ENCODE measurements at places on chromosomes 16 and 17.
A peak's percentile ranks its signal among the peaks of the same experiment; 100 is the strongest.

DNA sequence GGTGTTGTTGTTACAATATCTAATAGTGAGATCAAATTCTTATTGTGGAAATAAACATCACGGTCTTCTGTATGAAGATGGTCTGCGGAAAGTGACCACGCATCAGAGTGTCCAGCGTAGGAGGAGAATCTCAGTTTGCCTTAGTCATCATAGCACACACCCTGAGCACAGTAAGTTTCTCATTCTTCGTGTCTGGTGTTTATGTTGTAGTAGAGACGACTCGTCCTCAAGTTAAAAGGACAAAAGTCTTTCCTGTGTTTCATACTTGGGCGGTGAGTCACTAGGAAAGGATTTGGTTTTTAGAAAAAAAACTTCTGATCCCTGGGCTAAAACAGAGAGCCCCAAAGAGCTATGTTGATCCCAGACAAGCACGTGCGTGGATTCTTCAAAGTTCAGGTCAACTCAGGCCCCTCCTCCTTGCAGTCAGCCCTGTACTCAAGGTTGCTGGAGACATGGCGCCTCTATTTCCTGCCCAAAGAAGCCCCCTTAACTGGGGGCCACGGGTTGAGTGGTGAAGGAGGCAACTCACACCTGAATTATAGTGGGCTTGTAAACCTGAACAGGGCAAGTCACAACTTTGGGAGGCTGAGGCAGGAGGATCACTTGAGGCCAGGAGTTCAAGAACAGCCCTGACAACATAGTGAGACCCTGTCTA, 170.4 kb downstream of the ZFHX3 start:
- H3K36me3 ChIP-seq = no peaks in the 10 kb centered on the region
- peak overlapping the region; percentile 27 for H3K27ac ChIP-seq
- no peaks in the 10 kb centered on the region for H3K27me3 ChIP-seq
- no peak for DNase-seq
- no peak overlapping the region for H3K4me3 ChIP-seq

- no peak for DNase-seq
- no peaks in the 10 kb centered on the region for H3K27me3 ChIP-seq
- H3K4me3 ChIP-seq = no peak overlapping the region
- no peaks in the 10 kb centered on the region for H3K36me3 ChIP-seq
- H3K27ac ChIP-seq = no peak overlapping the region
Measured at GRCh38 chr17:27915709-27916108, 22.5 kb upstream of the LYRM9 start.

DNA sequence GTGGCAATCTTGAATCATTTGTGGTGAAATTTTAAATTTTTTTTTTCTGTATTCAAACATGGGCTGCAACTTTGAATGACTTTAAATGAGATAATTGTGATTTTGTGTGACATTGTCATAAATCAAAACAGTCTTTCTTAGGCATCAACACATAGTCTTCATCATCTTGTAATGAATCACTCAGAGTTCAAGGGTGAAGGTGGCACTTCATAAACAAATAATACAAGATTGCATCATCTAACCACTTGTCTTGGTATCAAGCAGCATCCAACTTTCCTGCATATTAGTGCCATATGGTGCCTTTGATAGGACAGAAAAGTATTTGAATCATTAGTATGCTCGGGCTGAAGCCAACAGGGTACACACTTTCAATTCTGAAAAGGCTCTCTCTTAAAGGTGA, 392.4 kb upstream of the GOT2 start:
- no peaks in the 10 kb centered on the region for H3K36me3 ChIP-seq
- no peak overlapping the region for H3K4me3 ChIP-seq
- H3K4me1 ChIP-seq = no peaks in the 10 kb centered on the region

GRCh38 chr16:10982465-10983150, 38.2 kb downstream of the CLEC16A start:
- no peak for DNase-seq
- H3K27ac ChIP-seq = peak overlapping the region; percentile 45
- peaks cover 38% of the 10 kb centered on the region for H3K36me3 ChIP-seq
- H3K4me3 ChIP-seq = no peak overlapping the region
- H3K4me1 ChIP-seq = peaks cover 6% of the 10 kb centered on the region

GRCh38 chr17:78418326-78419026, 40.0 kb downstream of the PGS1 start:
- peaks cover 92% of the 10 kb centered on the region for H3K36me3 ChIP-seq
- peaks cover 99% of the 10 kb centered on the region for H3K4me1 ChIP-seq
- H3K27ac ChIP-seq = no peak overlapping the region
- H3K27me3 ChIP-seq = no peaks in the 10 kb centered on the region

DNA sequence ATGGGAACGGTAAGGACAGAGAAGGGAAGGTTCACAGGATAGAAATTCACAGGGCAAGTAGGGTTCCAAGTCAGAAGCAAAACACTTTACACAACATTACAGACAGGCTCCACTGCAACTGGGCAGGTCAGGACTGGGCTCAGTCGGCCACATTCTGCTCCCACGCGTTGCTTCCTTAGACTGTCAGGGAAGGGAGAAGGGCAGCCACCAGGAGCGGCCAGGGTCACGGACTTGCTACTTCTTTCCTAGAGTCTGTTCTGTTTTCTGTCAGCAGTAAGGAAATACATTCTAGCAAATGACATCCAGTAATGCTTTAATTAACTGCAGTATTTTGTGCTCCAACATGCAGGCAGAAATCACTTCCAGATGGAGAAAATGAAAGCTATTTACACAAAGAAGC, 160.3 kb upstream of the RPH3AL start:
- peak; percentile 66 for DNase-seq
- no peaks in the 10 kb centered on the region for H3K36me3 ChIP-seq
- H3K4me3 ChIP-seq = no peak overlapping the region
- no peaks in the 10 kb centered on the region for H3K27me3 ChIP-seq
- H3K4me1 ChIP-seq = peaks cover 5% of the 10 kb centered on the region

DNA sequence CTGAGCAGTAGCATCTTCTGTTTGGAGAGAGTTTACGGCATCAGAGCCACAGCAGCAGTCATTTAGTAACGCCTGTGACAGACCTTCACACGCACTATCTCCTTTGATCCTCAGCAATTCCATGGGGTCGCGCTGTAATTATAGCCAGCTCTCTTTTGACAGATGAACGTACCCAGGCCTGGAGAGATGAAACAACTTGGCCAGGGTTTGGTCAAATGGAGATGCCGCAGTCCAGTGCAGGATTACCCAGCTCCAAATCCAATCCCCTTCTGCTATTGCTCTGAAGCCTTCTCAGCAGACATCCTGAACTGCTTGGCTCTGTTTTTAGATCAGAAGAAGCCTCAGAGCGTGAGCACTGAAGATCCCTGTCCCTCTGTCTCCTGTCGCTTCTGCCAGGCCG, 83.9 kb downstream of the SOX9 start:
- no peak for DNase-seq
- no peak overlapping the region for H3K4me3 ChIP-seq
- no peaks in the 10 kb centered on the region for H3K27me3 ChIP-seq
- H3K27ac ChIP-seq = no peak overlapping the region
- no peaks in the 10 kb centered on the region for H3K4me1 ChIP-seq
- no peaks in the 10 kb centered on the region for H3K36me3 ChIP-seq

DNA sequence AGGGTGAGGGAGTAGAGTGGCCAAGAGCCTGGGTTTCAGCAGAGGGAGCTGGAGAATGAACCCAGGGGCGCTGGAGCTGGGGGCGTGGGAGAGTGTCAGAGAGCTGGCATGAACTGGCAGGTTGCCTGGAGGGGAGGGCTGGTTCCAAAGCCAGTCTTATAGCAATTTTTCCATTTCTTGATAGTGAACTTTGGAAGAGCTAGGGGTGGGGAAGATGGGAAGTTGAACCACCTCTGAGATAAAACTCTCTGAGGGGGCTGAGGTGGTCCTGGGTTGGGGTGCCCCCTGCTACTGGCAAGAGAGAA, 36.9 kb downstream of the ADGRG5 start:
- H3K27me3 ChIP-seq = no peaks in the 10 kb centered on the region
- no peak overlapping the region for H3K4me3 ChIP-seq
- DNase-seq = no peak
- peaks cover 19% of the 10 kb centered on the region for H3K4me1 ChIP-seq
- H3K27ac ChIP-seq = no peak overlapping the region

DNA sequence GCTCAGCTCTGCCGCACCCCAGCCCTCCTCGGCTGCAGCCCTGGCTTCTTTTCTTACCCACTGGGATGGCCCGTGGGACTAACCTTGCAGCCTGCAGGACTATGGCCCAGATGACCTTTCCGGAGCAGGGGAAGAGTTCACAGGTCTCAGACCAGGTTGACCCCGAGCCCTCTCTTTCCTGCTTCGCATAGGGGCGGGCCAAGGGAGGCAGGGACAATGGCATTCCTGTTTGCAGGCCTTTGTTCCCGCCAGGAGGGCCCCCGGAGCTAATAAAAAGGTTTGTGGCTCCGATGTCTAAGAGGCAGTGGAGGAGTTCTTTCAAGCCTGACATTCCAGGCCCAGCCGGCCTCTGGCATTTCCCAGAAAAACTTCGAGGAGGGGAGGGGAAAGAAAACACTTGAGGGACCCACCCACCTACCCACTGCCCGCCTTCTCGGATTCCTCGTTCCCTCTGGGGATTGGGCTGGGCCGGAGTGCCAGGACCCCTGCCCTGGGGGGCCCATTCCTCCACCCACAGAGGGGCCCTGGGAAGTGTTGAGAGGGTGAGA, 5.8 kb upstream of the SOCS3 start:
- no peaks in the 10 kb centered on the region for H3K36me3 ChIP-seq
- peaks cover 12% of the 10 kb centered on the region for H3K27me3 ChIP-seq
- H3K4me3 ChIP-seq = no peak overlapping the region
- peak overlapping the region; percentile 37 for H3K27ac ChIP-seq
- no peak for DNase-seq
- peaks cover 39% of the 10 kb centered on the region for H3K4me1 ChIP-seq

DNA sequence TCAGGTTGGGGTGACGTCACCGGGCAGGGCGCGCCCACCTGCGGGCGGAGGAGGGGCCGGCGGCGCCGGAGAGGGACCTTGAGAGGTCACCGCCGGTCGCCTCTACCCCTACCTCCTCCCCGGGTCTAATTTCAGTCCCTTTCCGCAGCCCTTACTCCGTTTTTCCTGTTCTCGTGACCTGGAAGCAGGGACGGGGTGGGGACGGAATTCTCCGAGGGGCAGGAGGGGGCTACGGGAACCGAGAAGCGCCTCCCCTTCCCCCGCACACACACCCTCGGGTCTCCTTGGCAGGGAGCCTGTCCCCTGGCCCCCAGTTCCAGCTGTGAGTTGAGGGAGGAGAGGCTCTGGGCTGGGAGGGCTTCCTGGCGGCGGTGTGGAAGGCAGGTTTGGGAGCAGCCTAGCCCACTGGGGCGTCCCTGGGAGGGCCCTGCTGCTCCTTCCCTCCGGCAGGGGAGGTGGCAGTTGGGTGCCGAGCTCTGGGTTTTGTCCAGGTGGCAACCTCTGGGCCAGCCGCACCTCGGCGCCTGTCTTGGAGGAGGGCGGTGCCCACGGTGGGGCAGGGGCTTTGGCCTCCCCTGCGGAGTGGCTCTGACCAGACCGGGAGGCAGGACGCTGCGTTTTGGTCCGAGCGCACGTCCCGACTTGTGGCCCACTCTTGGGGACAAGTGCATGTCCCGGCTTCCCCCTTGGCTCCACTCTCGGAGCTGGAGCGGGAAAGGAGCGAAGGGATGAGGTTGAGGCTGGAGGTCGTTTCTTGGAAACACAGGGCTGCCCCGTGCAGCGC, 773 bp downstream of the SYNGR3 start:
- peak overlapping the region; percentile 16 for H3K4me3 ChIP-seq
- no peaks in the 10 kb centered on the region for H3K36me3 ChIP-seq
